ENCODE measurements at places on chromosomes 6 and 20.

GRCh38 chr6:106513808-106514582, 115.3 kb downstream of the RTN4IP1 start:
- DNase-seq, result peak; percentile 67

GRCh38 chr20:37692459-37693166, 1.2 kb upstream of the CTNNBL1 start:
- no peak for DNase-seq

DNA sequence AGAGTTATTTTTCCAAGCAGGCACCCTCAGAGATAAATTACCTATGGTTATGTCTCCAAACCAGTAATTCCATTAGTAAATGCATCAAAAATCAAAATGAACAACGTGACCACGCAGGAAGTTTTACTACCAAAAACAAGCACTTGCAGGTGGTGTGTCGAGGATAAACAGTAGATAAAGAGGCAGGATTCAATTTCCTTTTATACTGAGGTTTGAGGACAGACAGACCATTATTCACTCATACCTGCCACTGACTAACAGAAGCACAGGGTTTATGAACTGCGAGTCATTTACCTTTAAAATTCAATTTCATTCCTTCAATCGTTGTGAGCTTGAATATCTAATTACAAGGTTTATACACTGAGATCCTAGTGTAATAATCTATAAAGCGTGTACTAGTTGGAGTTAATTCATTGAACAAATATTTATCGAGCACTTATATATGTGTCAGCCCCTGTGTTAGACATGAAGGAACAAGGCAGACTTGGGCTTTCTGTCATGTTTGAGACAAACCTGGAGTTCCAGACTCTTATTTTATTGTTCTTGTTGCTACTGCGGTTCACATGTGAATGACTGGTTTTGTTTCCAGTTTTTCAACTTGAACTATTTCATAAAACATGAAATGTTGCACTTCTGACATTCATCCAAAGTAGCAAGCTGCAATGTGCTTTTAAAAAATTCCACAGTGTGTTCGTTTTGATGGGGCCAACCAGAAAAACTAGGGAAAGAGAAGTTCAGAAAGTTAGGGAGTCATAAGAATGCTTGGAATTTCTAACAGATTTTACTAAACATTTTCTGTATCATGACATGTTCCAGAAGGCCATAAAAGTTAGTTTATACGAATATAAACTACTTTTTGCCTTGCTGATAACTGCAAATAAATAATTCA, 205.6 kb downstream of the UST start:
- DNase-seq, result peak; percentile 62

DNA sequence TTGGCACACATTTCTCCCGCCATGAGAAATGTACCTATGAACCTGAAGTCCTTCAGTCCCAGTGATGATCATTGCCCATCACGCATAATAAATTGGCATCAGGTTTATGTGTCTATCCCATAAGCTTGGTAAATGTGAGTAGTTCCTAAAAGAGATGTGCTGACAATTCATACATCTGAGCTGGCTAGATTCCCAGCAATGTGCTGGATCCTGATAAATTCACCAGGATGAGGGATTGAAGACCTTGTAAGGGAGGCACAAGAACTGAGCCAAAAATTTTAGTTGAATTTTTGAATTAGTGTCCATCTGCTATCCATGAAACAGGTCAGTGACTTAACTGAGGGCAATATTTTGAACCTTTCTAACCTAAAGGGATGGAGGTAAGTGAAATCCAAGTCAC, 267.9 kb upstream of the CITED2 start:
- no peak for DNase-seq

- peak; percentile 43 for DNase-seq
Observed at GRCh38 chr6:157089258-157089657, 234.1 kb downstream of the TMEM242 start.

- no peak for DNase-seq
Observed at GRCh38 chr6:156691018-156691417, 86.2 kb upstream of the ARID1B start.

GRCh38 chr6:90076511-90077415, 182.5 kb downstream of the GJA10 start:
- DNase-seq, result no peak

DNA sequence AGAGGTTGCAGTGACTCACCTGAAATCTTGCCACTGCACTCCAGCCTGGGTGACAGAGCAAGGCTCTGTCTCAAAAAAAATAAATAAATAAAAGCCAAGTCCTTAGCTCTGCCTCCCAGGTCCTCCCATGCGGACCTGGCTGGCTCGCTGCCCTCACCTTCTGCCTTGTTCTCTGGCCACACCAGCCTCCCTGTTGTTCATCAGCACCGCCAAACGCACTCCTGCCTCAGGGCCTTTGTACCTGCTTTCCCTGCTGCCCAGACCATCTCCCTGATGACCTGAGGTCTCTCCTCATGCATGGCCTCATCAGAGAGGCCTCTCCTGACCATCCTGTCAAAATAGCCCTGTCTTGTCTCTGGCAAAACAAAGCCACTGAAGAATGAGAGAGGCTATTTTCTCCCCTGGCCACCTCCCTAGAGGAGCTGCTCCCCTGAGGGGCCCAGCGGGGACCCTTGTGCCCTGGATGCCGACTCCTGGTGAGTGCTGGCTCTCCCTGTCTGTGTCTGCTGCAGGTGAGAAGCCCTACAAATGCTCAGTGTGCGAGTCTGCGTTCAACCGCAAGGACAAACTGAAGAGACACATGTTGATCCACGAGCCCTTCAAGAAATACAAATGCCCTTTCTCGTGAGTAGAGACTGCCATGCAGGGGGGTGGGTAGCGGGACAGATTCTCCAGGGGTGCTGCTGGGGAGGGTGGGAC, 22.6 kb upstream of the CHMP4B start:
- no peak for DNase-seq
